ENCODE measurements at places on chromosomes 16 and 17.
A peak's percentile ranks its signal among the peaks of the same experiment; 100 is the strongest.

DNA sequence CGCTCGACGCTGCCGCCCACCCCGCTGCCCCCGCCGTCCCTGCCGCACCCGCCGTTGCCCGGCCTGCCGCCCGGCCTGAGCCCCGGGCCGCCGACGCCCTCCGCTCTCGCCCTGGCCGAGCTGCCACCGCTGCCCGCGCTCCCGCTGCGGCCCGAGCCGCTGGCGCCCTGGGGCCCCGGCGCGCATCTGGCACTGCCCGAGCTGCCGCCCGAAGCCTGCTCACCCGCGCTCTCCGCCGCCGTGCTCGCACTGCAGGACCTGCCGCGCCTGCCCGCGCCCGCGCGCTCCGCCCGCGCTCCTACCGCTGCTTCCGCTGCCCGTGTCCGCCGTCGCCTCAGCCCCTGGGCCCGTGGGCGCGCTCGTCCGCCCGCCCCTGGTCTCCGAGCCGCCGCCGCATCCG is 8.4 kb upstream of the CLDN9 start:
- DNase-seq, result no peak

GRCh38 chr17:39963829-39964228 is 1.0 kb downstream of the GSDMA start:
- no peak for DNase-seq

GRCh38 chr16:3759736-3760135 is 42.4 kb upstream of the TRAP1 start:
- no peak for DNase-seq

DNA sequence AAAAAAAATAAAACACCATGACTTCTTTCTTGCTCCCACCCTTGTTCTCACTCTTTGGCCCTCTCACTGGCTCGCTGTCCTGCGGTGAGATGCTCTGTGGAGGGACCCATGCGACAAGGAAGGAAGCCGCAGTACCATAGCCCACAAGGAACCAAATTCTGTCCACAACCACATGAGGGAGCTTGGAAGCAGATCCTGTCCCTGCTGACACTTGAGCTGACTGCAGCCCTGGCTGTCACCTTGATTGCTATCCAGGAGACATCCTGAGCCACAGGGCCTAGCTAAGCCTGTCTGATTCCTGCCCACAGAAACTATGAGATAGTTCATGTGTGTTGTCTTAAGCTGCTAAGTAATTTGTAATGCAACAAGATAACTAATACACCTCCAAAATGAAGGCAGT is 4.8 kb upstream of the MT2A start:
- peak; percentile 43 for DNase-seq

Measured in hippocampal formation (tissue), 2 donors.